ENCODE measurements at places on chromosomes 7 and 10.

GRCh38 chr10:117215079-117215478 is 17.8 kb downstream of the KCNK18 start:
- ATAC-seq: no peak

GRCh38 chr7:51160990-51161615 is 155.5 kb downstream of the COBL start:
- ATAC-seq: peak; percentile 61

DNA sequence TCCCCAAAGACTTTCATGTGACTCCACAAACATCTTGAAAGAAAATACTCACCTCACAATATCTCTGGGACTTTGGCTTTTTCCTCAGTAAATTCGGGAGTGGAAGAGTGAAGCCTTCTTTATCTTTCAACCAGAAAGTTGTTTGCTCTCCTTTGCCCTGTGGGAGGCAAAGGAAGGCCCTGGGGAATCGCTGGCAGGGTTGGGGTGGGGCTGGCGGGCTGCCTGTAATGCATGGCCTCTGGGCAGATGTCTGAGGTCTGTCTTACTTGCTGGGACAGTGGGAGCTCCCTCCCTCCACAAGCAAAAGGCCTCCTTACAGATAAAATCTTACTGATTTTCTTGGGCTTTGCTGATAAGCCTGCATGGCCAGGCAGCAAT is 24.9 kb downstream of the TECTB start:
- no peak for ATAC-seq

DNA sequence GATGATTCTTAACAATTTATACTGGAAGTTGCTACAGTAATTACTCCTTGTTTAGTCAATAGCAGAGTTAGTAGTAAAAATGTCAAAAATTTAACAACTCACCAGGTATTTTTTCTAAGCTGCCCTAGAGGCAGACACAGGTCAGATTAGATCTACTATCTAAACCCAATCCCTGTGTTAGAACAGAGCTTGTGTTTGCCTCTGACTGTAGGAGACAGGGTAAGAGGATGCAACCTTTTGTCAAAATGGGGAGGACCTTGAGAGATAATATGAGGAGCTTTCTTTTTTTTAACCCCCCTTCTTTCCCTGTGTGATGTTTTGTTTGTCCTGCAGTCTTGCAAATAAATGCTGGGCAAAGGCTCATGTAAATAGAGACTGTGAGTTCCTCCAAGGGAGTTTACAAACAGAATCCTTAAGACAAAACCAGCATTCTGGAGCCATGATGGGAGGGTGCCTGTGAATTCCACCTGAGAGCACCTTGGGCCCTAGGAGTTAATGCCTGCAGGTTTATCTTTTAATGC is 353.1 kb downstream of the GATA3 start:
- no peak for ATAC-seq

Data from esophagus mucosa (tissue), 1 donor.